Lower lobe of right lung (tissue), 2 donors: ENCODE measurements at places on chromosomes 11 and 22.

DNA sequence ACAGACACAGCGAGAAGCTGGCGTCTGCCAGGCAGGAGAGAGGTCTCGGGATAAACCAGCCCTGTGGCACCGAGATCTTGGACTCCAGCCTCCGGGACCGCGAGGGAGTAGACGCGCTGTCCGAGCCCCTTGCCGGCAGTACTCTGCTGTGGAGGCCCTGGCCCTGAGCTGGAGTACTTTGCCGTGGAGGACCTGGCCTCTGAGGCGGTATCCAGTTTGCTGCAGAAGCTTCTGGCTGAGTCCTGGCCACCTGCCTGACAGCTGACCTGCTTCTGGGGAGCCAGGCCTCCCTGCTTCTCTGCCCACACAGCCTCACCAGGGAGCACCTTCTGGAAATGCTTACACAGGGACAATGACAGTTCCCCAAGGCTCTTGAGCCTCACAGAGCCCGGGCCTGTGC is 31.6 kb upstream of the CARS1 start:
- no peak for DNase-seq

DNA sequence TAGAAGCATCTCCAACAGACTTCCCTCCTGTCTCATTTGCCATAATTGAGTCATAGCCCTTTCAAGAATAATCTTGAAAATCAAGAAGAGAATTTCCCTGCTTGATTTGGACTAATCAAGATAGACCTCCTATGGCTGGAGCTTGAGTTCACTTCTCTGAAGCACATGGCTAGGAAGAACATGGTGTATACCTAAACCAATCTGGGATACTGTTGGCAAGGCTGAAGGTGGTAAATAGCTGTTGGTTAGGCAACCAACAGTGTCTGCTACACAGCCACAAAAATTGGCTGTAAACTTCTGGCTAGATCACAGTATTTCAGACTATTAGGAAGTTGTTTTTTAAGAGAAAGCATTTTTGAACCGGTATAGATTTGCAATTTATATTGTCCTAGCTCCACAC is 4.9 kb downstream of the CRYAB start:
- DNase-seq, result no peak

GRCh38 chr22:27347951-27348350 is 453.6 kb downstream of the MN1 start:
- no peak for DNase-seq

- DNase-seq, result no peak
Measured at GRCh38 chr11:60477035-60477445, 15.5 kb upstream of the MS4A12 start.

- no peak for DNase-seq
Measured at GRCh38 chr11:26149585-26149984, 182.3 kb upstream of the ANO3 start.

GRCh38 chr11:42571131-42571877 is 740.5 kb upstream of the API5 start:
- DNase-seq, result no peak

- DNase-seq, result no peak
Measured at GRCh38 chr11:111777094-111778046, 11.2 kb upstream of the PPP2R1B start.

DNA sequence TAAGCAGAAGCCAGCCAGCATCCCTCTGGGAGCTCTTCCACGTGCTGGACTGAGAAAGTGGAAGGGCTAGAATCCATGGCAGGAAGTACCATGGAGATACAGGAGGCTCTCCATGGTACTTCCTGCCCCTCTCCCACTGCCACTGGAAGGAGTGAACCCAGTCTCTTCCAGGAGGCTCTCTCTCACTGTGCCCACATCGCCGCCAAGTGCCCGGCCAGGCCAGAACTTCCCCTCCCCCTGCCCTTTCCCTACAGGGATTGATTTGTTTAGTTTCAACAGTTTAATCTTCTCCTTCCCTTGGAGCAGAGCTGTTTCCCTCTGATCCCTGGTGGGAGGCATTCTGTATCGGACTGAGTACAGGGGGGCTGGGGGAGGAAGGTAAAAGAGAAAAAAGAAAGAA is 133.6 kb downstream of the DSCAML1 start:
- no peak for DNase-seq

GRCh38 chr11:44578279-44578678 is 12.8 kb downstream of the CD82 start:
- no peak for DNase-seq

- no peak for DNase-seq
Measured at GRCh38 chr11:78796956-78797355, 222.3 kb upstream of the NARS2 start.

GRCh38 chr22:34805771-34806170 is 260.2 kb upstream of the ISX start:
- no peak for DNase-seq

GRCh38 chr11:45409587-45409986 is 123.4 kb upstream of the SYT13 start:
- DNase-seq, result no peak

DNA sequence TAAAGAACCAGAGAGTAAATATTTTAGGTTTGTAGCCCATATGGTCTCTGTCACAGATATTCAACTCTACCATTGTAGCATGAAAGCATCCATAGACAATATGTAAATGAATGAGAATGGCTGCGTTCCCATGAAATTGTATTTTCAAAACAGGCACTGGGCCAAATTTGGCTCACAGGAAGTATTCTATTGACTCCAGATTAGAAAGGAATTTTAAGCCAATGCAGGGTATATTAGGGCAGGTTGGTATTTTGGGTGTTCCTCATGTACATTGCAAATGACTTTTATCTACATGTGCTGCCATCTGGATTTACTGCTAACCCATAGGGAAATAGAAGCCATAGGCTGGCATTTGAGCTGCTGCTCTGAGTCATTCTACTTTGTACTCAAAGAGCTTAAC is 35.1 kb upstream of the PDGFD start:
- no peak for DNase-seq

DNA sequence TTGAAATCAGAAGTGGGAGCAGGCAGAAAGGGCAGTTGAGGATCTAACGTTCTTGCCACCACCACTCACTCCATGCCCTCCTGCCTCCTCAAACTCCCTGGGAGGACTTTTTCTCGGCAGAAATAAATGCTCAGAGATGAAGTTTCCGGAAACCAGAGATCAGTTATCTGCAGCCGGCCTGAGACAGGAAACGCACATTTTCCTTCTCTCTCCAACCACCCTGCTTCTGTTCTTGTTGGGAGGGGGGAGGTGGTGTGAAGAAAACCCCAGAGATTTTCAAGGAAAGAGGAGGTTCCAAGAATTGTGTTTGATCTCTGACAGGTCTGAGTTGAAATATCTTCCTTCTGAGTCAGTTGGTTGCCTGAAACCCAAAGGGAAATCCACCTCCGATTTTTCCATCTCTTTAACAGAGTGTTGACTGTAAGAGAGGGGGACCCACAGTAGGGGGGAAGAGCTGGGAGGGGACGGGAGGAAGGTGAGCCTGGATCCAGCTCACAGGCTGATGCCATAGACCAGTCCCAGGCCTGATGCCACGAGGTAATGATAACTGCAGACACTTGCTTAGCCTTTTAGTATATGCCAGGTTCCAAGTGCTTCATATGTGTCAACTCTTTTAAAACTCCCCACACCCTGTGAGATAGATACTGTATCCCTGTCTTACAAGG is 100.8 kb downstream of the TRAF6 start:
- no peak for DNase-seq

DNA sequence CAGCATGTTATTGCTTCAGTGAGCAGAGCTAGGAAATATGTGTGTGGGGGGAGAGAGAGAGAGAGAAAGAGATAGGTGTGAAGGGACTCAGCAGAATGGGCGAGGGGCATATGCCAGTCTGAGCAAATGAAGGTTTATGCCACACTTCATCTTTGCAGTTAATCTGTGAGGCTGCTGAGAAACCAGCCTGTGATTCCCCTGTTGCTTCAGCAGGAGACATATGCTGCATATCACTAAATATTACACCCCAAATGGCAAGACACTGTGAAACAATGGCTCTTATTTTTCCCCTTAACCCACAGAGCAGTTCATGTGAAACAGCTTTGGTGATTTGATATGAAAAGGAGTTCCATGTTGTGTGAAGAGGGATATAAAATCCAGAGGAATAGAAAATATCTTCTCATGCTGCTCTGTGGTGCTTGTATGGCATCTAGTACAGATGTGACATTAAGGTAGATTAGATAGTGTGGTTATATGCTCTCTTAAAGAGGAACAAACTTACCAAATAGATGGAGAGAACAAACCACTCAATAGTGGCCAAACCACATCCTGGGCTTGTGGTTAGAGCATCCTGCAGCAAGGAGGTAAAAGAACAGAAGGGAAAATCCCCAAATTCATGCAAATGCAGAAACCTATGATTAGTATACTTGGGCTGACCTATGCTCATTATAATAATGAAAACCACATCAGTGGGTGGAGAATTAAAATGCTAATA is 864.2 kb downstream of the FAM181B start:
- no peak for DNase-seq

DNA sequence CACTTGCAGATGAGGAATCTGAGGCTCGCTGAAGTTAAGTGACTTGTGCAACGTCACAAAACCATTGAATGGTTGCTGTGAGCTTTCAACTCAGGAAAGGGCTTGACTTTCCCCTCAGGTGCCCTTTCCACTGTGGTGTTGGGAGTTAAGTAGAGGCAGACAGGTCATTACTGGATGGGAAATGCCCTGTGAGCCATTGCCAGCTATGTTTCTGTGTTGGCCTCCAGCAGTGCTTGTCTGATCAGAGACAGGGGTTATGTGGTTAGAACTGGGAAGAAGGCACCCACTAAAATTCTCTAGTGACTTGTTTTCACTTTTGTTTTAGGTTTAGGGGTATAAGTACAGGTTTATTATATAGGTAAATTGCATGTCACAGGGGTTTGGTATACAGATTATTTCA is 96.6 kb downstream of the FDX1 start:
- no peak for DNase-seq

DNA sequence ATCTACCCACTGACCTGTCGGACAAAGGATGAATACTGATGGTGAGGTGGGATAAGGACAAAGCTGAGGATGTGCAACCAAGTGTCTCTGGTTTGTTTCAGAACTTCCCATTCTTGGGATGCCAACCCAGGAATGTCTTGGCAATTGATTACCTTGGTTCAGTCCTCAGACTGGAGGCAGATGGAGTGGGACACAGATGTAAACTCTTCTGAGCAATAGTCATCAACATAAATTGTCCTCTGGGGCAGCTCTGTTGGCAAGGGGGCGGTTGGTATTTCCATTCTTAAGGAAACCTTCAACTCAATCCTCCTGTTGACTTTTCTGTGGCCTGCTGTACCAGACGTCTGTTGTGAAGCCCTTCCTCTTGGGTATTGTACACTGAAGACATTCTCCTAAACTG is 6.8 kb downstream of the ABTB2 start:
- DNase-seq, result no peak

GRCh38 chr11:78605296-78605695 is 30.6 kb upstream of the NARS2 start:
- no peak for DNase-seq

GRCh38 chr22:25749420-25750169 is 7.6 kb downstream of the MYO18B start:
- DNase-seq, result no peak

DNA sequence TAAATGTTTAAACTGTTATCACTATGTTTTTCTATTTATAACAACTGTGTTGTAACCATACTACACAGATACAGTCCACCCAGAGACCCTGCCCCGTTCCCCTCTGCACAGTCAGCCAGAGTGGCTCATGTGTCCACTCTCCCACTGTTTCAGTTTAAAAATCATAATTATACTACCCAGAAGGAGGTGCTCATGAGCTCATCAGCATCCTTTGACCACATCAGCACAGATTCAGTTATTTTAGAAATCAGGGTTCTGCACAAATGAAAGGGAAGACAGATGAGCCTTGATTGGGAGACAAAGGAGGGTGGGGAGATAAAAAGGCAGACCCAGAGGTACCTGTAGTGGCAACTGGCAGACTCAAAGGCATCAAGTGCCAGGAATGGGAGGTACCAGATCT is 124.3 kb downstream of the RCN1 start:
- no peak for DNase-seq

DNA sequence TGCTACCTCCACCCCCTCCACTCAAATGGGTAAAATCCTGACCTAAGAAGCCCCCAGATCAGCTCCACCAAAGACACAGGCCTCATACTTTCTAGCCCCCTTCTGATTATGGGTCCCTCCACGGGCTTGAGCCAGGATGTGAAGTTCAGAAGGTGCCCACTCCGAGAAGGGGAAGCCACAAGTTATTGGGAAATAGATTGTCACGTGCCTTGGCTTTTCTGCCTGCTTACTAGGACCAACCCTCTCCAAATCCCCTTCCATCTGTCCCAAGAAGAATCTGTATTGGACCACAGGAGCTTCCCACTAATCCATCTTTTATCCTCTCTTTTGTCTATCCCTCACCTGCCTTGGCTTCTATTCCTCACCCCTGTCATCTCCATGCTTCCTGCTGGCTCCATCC is 3.0 kb upstream of the NRGN start:
- no peak for DNase-seq

DNA sequence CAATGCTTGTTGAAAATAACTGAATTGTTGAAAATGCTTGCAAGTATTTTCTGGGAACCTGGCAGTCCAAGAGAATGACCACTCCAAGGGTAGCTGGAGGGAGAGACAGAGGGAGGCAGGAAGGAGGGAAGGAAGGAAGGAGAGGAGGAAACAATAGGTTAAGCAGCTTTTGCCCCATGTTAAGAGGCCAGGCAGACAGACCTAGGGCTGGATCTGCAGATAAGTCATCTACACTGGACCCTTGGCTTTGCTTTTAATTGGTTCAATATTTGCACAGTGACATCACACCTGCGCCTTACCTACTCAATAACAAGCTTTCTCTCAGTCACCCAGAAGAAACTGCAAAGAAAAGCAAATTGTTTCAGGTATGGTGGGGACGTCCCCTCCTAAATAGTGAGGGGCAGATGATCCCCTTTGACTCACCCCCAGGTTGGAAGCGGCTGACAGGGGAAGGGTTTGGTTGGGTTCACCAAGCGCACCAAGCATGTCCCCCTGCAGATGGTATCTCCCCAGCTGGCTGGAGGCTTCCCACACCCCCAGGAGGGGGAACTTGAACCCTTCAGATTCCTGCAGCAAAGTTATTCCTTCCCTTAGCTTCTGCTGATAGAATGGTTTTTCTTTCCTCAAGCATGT is 24.3 kb downstream of the MYH9 start:
- no peak for DNase-seq

DNA sequence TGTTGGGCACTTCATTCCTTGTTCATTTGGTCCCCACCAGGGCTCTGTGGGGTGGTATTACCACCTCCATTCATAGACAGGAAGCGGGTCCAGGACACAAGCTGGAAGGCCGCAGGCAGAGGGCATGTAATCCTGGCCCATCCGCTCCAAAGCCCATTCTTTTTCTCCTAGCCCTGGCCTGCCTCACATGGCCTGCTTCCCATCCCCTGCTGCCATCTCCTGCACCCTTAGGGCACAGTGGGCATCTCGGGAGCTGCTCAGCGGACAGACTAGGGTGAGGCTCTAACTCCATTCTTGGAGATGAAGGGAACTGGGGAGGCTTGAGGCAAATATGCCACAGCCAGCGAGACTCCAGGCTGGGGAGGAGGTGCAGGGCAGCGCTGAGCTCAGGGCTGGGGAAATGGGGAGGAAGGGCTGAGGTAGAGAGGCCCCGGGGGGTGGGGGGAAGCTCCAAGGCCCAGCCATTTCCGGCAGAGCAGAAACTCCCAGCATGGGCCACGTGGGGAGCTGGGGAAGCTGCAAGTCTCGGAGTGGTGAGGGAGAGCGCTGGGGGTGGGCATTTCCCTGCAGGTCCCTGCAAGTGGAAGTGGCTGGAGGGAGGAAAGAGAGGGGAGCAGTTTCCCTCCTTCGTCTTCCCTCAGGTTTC is 14.3 kb upstream of the BCL9L start:
- no peak for DNase-seq

- DNase-seq, result peak; percentile 16
Measured at GRCh38 chr11:60864856-60865513, 2.4 kb upstream of the ZP1 start.
